Activated naive CD4-positive, alpha-beta T cell treated with anti-CD3 and anti-CD28 coated beads, Interleukin-2, amount 10 ng/mL, durations not matched to agents 7 days and 5 days (primary cell): ENCODE measurements at places on chromosomes 1 and 21.
A peak's percentile ranks its signal among the peaks of the same experiment; 100 is the strongest.

GRCh38 chr1:66373157-66373591 lies 160.8 kb upstream of the SGIP1 start:
- no peak for DNase-seq

GRCh38 chr1:87508247-87508787 lies 179.6 kb downstream of the LMO4 start:
- no peak for DNase-seq

GRCh38 chr1:28199328-28200233 lies 23.1 kb upstream of the PTAFR start:
- DNase-seq = peak; percentile 87

DNA sequence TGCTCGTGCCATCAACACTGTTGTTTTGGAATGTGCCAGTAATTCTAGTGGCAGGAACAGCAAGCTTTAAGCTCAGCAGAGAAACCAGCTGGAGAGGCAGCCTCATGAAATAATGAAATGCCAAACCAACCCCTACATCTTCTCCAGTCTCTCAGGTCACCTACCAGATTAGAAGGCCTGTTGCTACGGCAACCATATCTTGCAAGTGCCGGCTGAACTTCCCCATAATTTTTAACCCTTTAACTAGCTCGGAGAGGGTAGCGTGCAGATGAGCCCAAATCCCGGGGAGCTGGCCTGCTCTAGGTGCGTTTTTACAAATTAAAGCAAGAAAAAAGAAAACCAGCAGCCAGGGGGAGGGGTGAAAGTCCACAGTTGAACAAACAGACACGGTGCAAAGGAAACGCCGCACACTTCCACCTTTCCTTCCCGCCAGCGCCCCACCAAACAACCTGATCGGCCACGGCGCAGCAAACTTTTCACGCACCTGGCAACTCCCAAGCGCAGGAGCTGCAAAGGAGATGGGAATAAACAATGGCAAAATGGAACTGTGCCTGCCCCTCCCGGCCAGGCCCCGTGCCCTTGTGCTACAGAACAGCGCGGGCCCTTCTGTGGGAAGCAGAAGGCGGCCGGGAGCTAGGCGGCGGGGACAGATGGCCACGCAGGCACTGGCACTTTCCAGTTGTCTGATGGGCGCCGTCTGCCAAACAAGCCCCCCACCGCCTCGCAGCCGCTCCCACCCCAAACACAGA lies 50.1 kb downstream of the SSBP3 start:
- DNase-seq = peak; percentile 37

DNA sequence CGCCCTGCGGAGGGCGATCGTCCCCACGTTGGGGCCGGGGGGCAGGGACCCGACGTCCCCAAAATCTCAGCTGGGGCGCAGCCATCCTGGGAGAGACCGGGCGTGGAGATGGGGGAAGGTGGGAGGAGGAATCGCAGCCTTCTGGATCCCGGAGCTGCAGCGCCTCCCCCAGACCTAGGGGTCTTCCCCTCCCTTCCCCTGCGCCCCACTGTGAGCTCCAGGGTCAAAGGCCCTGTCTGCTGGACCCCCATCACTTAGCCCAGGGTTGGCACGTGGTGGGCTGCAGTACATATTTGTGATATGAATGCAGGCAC lies 90.2 kb upstream of the VAMP3 start:
- DNase-seq = no peak

- no peak for DNase-seq
Observed at GRCh38 chr1:3292868-3293562, 161.4 kb upstream of the ARHGEF16 start.

GRCh38 chr1:196317535-196318522 lies 290.4 kb downstream of the KCNT2 start:
- DNase-seq = no peak

GRCh38 chr1:6001992-6002576 lies 9.9 kb upstream of the NPHP4 start:
- DNase-seq = no peak

GRCh38 chr1:228378873-228379460 lies 27.7 kb downstream of the TRIM11 start:
- no peak for DNase-seq

GRCh38 chr1:2106659-2107405 lies 56.6 kb downstream of the PRKCZ start:
- no peak for DNase-seq

DNA sequence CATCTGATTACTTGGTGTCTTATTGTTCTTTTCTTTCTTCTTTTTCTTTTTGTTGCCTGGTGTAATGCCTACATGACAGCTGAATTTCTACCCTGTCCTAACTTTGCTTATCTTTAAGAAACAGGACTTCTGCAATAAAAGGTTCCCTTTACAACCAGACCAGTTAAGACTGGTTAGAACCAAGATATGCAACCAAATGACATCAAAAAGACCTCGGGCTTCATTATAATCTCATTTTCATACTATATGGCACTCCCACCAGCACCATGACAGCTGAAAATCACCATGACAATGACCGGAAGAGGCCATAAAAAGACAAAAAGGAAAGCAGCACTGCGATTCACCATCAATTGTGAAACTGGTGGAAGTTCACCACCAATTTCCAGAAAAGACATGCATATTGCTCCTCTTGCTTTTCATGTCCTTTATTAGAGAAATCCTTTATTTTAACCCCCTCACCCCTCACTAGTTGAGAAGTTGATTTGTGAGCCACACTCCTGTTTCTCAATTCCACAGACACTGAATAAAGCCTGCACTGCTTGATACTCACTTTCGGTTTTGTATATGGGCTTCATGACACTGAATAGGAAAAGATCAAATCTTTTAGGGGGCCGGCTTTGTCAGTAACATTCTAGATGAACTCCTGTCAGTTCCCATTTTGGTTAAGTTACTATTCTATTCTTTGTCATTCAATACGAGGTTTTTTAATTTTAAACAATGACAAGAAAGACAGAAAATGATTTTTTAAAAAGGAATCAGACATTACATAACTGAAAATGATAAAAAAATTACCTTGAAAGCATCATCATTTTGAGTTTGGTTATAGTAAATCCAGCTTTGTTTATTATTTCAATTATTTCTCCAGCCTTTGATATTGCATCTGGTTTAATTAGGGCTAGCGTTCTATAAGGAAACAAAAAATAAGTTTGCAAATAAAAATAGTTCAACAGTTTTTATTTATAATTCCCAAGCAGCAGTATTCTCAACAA lies 58.1 kb downstream of the NME7 start:
- no peak for DNase-seq

GRCh38 chr1:156504438-156504813 lies 3.9 kb upstream of the MEF2D start:
- DNase-seq = peak; percentile 49

- DNase-seq = no peak
Observed at GRCh38 chr1:218525031-218525430, 179.9 kb downstream of the TGFB2 start.

GRCh38 chr1:117587499-117588356 lies 18.1 kb upstream of the TENT5C start:
- no peak for DNase-seq

GRCh38 chr1:20753589-20753988 lies 21.1 kb upstream of the SH2D5 start:
- DNase-seq = no peak

GRCh38 chr1:203025686-203026030 lies 633 bp upstream of the PPFIA4 start:
- DNase-seq = no peak

GRCh38 chr1:184380468-184380867 lies 6.4 kb upstream of the C1orf21 start:
- DNase-seq = no peak

- DNase-seq = no peak
Observed at GRCh38 chr1:179840107-179840506, 37.5 kb downstream of the TOR1AIP2 start.

- DNase-seq = peak; percentile 51
Observed at GRCh38 chr1:247857069-247857984, at the start of gene TRIM58. Gene TRIM58, plus strand, starts transcription at chr1:247857187. Its CDS starts 60 bp downstream, at chr1:247857247.
